Brain microvascular endothelial cell (primary cell): ENCODE measurements at places on chromosomes 3 and 15.

DNA sequence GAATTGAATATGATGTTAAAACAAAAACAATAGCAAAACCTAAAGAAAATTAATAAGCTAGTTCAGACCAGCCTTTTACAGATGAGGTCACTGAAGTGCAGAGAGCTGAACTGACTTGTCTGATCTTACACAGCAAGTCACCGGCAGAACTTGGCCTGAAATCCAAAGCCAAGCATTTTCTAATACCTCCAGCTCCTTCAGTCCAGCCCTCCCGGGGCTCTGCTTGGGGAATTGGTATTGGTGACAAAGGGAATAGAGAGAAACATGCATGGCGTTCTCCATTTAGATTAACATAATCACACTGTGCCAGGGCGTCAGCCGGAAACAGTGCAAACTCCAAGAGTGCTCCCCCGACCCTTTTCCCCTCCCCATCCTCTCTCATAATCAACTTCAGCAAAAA is 14.1 kb upstream of the ZSCAN2 start:
- DNase-seq, result no peak

- peak; percentile 48 for DNase-seq
Measured at GRCh38 chr3:65672871-65673815, 365.6 kb downstream of the MAGI1 start.

DNA sequence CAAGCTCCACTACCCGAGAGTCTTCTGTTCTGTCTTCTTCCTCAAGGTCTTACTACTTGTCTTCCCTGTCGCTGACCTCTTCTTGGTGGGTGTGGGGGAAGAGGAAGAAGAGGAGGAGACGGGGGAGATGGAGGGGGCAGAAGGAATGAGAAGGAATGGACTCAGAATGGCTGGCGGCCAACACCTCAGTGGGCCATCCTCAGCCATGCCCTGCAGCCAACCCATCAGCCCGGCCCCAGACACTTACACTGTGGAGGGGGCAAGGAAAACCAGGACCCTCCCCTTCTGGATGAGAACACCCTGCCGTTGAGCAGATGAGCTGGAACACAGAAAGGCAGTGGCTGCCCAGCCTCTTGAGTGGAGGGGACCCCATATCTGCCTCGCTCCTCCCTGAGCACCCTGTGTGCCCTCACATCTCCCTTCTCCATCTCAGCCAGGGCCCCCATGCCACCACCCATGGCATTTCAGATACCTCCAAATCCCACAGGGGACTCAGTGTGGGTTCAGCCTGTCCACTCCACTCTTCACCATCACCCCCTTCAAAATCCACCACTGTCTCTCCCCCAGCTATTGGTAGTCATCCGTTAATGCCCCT is 45.5 kb upstream of the PRR23E start:
- no peak for DNase-seq

GRCh38 chr15:68447209-68447608 is 15.2 kb upstream of the ITGA11 start:
- no peak for DNase-seq

GRCh38 chr15:81336568-81336967 is 12.6 kb upstream of the STARD5 start:
- peak; percentile 48 for DNase-seq

- DNase-seq, result no peak
Measured at GRCh38 chr3:48938156-48938555, 19.5 kb downstream of the ARIH2 start.

GRCh38 chr3:36496684-36497633 is 116.7 kb downstream of the STAC start:
- no peak for DNase-seq

GRCh38 chr3:73786321-73786807 is 161.6 kb upstream of the PDZRN3 start:
- peak; percentile 97 for DNase-seq

- no peak for DNase-seq
Measured at GRCh38 chr3:143294188-143294587, 174.6 kb downstream of the CHST2 start.

- DNase-seq, result no peak
Measured at GRCh38 chr3:42590989-42591756, 513 bp downstream of the SS18L2 start.

DNA sequence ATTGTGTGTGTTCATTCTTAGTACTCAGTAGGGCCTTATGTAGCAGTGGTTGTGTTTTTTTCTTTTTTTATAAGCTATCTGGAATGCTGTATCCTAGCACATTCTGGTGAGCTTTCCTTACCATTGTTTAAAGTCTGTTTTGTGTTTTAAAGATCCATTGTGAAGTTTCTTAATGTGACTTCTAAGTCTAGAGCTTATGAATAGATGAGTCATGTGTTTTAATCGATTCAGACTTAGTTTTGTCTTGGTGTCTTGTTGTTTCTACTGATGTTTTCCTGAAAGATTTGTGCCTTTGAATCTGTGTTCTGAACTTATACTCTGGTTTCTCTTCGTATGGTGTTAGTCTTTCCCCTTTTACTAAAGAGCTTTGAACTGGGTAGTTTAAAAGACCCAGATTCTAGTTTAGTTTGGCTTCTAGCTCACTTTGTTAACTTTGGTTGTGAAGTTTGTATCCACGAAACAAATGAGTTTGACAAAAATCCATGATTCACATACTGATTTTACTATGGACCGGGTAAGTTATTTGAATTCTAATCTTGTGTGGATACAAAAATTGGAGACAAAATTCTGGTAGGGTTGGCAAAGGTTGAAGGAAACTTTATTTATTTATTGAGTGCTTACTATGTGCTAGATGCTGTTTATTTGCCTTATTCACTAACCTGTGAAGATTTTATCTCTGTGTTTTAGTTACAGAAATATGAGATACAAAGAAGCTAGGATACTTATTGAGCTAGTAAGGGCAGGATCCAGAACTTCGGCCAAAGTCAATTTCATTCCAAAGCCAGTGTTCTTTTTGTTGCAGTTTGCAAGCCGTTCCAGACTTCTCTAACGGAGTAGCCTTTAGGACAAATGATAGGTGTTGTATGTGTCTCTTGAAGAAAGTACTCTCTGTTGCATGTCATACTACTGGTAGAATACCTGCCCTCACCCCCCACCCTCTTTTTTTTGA is 24.8 kb downstream of the AKAP13 start:
- DNase-seq, result no peak

DNA sequence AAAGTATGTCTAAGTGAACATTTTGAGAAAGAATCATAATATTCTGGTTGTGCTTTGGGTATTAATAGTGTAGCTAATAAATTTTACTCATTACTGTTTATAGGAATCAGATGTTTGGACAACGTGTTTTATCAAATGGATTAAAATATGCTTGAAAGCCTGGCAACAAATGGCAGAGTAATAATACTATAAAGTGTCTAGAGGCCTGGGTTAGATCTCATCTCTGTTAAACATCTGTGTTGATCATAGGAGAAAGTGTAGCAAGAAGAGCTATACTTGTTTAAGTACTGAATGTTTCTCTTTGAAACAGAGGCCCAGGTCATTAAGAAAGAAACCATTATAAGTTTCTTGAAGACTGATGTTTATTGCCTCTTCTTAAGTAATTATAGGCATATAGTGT is 30.5 kb downstream of the VPS8 start:
- no peak for DNase-seq

DNA sequence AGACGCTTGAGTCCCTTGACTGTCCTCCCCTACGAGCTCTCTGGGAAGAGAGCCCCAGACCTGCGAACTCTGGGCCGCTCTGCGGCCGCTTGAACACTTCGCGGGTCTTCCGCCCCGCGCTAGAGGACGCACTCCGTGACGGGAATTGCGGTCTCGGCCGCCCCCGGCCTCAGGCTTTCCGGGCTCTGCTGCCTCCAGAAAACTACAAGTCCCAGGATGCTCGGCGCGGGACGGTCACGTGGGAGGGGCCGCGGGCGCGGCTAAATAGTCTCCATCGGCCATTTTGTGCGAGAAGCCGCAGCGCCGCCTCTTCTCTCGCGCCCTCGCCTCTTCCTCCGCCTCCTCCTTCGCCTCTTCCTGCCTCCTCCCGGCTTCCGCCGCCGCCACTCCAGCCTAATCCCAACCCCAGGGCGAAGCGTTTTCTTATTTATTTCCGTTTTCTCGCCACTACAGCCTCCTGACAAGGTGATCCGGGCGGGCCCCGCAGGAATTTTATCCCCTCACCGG is at the start of gene EIF1B:
TSS of gene EIF1B (plus strand) at position 290 of the 507 bp plus-strand sequence. CDS start 235 bp downstream, outside the sequence.
- peak; percentile 98 for DNase-seq

DNA sequence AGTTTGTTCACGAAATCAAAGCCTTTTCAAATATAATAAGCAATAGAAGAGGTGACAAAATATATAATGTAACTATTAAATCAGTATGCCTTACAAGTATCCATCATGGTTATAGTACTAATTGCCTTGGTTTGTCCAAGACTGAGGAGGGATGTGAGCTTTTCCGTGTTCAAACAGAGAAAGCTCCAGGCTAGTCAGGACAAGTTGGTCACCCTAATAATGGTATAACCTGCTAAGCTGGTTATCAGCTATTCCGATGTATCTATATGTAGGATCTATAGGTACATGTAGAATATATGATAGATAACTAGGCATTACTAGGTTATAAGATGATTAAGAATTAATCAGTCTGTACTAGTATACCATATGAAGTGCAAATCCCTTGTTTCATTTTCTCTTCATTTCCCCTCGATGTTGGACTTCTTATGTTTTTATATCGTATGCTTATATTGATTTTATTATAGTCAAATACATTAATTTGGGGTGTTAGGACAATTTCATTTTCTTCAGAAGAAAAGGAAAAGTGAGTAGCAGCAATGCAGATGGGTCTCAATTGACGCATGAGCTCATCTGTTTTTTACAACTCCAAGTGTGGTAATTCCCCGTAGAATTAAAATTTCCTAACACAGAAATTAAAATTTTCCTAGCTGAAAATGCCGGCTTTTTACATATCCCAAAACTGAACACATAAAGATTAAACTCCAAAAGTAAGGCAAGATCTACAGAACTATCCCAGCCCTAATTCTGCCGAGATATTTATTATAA is 419.1 kb downstream of the TIGIT start:
- DNase-seq, result no peak

DNA sequence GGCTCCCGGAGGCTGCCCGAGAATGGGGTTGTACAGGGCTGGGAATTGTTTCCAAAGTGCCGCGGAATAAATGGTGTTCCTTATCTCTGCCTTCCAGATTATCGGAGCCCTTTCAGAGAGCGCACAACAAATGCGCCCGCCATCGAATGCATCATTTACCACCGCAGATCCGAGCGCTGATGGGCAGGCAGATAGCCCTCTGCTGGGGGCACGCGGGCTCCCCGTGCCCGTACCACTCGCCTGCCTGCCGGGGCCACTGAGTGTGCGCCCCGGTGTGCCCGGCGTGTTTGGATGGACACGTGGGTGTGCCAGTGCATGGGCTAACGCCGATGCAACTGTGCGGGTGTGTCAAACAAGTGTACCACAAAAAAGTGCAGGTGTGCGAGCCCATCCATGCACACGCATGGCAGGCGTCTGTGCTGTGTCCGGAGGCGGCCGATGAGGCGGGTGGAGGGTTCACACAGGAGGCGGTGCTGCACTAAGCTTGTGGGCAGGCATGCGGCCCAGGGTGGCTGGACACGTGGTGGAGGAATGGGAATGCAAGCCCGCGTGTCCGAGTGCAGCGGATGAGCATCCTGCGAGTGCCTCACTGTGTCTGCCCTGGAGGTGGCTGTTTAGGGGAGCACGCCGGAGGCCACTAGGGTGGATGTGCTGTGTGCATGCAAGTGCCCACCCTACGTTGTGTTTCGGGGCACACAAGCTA is 3.8 kb upstream of the GATA2 start:
- DNase-seq, result no peak

DNA sequence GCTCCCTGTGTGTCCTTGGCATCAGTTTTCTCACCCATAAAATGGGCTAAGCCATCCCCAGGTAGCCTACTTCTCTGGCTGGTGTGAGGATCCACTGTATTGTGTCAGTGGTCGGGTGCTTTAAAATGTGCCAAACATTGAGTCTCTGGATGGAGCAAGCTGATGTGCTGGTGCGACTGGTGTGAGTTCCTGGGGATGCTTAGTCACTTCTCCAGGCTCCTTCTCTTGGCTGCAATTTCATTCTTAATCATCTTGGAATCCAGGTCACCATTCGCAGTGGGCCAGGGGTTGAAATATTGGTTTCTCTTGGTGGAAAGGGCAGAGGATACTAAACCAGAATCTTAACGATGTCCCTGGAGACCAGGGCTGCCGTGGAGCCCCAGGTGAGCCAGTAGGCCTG is 29.3 kb downstream of the SCN5A start:
- peak; percentile 2 for DNase-seq

DNA sequence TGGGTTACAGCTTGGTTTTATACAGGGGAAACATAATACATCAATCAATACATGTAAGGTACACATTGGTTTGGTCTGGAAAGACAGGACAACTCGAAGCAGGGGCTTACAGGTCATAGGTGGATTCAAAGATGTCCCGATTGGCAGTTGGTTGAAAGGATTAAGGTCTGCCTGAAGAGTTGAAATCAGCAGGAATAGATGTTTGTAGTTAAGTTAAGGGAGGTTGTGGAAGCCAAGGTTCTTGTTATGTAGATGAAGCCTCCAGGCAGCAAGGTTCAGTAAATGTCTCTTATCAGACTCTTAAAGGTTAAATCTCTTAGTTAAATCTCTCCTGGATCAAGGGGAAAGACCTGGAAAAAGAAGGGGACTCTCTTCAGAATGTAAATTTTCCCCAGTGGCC is 58.4 kb upstream of the MINAR1 start:
- no peak for DNase-seq
